Jurkat, Clone E6-1 (cell line): ENCODE measurements at places on chromosomes 6 and 20.
A peak's percentile ranks its signal among the peaks of the same experiment; 100 is the strongest.

- no peak for DNase-seq
These were observed 217.3 kb downstream of the ERMARD start for GRCh38 chr6:169968541-169969270.

GRCh38 chr6:121548131-121548530 lies 112.7 kb downstream of the GJA1 start:
- no peak for DNase-seq

DNA sequence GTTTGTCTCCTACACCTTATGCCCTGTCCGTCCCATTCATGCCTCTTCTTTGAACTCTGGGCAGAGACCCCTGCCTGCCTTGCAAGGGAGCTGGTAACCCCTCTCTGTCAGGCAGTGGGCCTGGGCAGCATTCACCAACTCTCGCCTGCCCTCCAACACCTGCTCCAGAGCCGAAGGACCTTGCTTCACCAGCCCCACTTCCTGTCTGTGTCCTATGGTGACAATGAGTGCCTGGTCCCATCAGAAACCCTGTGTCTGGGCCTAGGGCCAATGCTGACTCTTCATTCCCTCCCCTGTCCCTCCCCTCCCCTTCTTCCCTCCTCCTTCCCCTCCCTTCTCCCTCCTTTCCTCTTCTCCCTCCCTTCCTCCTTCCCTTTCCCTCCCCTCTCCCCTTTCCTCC lies 22.8 kb upstream of the PCMTD2 start:
- peak; percentile 54 for DNase-seq

- DNase-seq, result no peak
These were observed 13.5 kb downstream of the KCNK17 start for GRCh38 chr6:39300739-39301138.

DNA sequence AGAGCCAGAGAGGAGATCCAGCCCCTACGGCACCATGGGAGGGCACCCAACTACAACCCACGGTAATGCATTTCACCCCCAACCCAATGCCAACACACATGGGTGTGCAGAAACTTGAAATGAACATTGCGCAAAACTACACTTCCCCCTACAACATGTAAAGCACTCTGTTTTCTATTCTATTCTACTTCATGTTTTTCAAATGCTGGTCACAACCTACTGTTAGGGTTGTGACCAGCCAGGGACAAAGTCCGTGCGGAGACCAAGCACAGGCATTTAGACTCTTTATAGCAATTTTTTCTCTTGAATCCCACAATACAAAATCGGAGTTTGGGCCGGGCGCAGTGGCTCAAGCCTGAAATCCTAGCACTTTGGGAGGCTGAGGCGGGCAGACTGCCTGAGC lies 90.6 kb downstream of the MRPL14 start:
- DNase-seq, result no peak

GRCh38 chr6:129921169-129921817 lies 60.2 kb upstream of the TMEM244 start:
- no peak for DNase-seq

DNA sequence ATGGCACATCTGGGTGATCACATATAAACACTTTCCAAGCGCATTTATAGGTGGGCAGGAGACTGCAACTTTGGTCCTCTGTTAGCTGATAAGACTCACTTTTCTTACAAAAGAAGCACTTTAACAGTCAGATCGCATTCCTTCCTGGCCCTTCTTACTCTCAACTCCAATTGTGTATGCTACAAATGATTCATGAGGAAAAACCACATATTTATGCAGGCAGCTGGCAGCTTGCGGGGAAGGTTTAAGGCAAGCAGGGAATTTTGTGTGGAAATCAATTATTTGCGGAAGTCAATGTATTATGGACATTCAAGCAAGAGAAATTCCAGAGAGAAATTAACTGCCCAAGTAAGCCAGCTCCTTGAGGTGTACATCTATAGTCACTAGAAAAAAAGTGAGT lies 194.0 kb downstream of the PKHD1 start:
- no peak for DNase-seq

DNA sequence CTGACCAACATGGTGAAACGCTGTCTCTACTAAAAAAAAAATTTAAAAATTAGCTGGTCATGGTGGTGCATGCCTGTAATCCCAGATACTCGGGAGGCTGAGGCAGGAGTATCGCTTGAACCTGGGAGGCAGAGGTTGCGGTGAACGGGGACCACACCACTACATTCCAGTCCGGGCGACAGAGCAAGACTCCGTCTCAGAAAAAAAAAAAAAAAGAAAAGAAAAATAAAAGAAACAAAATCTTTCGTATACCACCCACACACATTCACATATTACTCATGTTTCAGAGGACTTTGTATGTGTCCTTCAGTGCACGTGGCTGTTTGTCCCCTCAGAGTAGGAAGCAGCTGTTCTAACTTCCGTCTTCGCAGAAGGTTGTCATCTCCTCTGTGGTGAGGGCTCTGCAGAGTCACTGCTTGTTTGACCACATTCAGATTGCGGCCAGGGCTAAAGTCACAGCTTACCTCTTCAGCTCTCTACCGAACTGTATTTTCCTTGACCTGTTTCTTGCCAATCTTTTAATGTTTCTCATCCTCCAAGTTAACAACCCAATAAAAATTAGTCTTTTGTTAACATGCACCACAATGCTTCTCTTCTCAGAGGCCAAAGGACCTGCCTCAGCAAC lies 36.6 kb upstream of the HIVEP1 start:
- peak; percentile 32 for DNase-seq

DNA sequence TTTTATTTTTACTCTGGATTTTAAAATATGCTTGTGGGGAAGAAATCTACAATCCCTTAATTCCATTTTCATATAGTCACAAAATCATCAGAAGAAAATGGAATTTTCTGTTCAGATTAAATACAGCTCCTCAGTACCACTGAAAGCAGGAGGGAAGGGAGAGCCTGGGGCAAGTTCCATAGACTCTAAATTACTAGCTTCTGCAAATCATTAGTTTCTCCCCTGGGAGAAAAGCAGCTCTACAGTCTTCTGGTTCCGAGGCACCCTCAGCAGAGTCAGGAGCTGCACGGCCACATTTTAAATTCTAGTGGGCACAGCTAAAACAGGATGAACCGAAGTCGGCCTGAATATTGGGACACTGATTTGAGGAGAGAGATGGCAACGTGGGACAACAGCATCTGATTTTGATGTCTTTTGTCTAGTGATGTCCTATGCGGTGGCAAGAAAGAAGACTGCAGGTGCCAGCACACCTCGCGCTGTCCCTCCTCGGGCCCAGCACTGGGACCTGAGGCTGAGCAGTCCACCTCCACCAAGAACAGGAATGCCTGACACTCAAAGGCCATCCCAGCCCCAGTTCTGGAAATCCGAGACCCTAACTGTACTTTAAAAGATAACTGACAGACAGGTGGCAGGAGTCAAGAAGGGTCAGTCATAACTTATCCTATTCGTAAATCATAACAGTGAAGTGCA lies 90.7 kb downstream of the FOXC1 start:
- DNase-seq, result no peak

DNA sequence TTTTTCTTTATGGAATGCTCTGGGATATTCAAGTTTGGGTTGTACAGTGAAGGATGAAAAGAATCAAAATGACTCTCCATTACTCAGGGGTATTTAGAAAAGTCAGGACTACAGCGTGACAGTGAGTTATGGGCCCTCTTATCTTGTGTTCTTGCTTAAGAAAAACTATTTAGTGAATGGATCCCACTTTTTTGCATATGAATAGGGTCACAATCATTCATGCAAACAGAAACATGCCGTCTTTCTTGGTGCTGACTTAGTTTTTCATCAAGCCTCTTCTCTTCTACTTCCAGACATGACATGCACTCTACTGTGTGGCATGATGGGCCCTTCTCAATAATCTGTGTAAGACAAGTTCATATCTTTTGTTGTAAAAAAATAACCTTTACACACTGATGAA lies 488.4 kb upstream of the MMS22L start:
- no peak for DNase-seq

- no peak for DNase-seq
These were observed 171.9 kb downstream of the GMDS start for GRCh38 chr6:2073476-2073875.

DNA sequence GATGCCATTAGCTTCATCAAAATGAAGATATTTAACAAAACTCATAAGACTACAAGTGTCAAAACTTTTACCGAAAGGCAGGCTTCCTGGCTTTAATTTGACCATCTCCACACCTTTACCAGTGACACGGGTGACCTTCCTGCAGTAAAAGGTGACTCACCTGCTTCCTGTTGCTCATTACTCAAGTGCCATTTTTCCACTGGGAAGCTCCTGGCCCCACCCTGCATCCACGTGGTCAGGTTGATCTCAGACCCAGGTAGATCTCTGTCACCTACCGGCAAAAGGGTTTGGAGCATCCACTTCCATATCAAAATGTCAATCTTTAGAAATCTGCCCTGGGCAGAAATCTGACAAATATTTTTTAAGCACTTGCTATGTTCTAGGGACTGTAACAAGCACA lies 31.9 kb upstream of the CDH4 start:
- no peak for DNase-seq

GRCh38 chr6:137903933-137904821 lies 37.1 kb downstream of the TNFAIP3 start:
- DNase-seq, result peak; percentile 39

DNA sequence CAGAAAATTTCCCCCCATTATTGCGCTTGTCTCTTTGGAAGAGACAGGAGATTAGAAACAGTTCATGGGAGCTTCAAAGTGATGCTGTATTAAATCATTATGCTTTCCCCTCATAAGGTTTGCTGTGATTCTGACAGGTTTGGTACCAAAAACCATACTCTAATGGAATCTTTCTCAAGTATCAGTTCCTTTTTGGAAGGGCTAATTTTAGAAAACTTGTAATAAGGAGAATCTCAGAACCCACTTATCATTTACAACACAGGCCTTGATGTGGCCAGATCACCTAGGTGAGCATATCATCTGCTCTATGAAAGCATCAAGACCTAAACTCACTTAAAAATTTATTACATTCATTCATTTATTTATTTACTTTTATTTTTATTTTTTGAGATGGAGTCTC lies 51.2 kb downstream of the TP53INP2 start:
- no peak for DNase-seq

DNA sequence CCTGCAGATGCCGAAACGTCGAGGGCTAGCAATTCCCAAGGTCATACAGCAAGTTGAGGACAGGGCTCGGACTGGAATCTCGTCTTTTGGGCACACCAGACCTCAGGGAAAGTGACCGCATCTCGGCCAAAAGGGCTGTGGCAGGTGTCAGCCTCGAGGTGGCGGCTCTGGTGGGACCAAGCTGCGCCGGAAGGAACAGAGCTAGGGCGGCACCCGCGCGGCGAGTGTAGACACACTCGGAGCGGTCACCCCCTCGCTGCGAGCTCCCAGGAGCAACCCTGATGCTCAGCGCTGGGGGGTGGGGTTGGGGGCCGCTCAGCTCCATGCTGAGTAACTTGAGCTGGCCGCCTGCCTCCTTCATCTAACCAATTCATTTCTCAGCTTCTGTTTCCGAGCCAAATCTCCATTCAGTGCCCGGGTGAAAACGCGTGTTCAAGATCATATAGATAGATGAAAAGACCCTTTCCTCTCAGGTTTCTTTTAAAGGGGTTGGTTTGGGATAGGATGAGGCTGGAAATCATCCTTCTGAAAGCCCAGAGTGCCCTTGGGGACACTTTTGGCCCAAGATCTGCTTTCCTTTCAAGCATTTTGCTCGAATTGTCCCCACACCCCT lies 2.2 kb upstream of the TUBB2B start:
- no peak for DNase-seq

GRCh38 chr20:51447097-51447764 lies 95.3 kb downstream of the NFATC2 start:
- no peak for DNase-seq

- no peak for DNase-seq
These were observed 648 bp downstream of the COL19A1 start for GRCh38 chr6:69866770-69867638.

DNA sequence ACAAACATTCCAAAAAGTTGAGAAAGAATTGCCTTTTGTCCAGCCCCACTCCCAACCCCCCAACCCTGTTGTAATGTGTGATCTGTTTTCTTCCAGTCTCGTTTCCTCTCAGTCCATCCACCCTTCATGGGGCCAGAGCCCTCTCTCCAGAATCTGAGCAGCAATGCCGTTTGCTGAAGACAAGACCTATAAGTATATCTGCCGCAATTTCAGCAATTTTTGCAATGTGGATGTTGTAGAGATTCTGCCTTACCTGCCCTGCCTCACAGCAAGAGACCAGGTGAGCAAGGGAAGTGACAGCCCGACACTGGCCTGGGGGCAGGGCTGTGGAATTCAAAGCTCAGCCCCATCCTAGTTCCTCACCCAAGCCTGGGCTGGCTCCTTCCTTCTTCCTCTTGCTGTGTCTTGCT lies 7.8 kb downstream of the MAVS start:
- no peak for DNase-seq

- no peak for DNase-seq
These were observed 19.4 kb downstream of the SAYSD1 start for GRCh38 chr6:39095578-39095977.

DNA sequence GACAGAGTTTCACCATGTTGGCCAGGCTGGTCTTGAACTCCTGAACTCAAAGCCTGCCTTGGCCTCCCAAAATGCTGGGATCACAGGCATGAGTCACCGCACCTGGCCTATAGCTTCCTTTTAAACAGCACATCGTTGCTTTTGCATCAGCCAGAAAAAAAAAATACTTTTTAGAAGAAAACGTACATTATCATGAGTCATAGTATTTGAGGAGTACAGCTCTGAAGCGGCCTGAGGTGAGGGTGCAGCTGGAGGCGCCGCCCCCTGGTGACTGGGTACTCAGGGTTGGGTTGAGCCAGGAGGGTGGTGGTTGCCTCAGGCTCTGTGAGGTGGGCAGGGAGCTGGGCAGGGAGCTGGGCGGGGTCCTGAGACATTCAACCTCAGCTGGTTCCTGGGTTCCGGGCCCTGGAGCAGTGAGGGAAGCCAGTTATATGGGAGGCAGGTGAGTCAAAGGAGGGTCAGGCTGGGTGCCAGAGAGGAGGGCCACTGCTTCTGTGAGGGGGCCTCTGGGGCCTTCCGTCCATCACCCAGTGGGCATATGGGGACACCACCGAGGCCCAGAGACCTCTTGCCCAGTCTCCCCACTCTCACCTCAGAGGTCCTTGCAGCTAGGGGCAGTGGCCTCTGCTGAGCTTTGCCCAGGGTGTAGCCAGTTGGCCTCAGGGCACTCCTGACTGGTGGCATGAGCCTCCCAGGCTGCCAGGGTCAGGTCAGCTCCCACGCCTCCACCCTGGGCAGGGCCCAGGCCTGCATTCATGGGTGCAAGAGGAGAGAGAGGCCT lies 11.7 kb upstream of the ID1 start:
- no peak for DNase-seq

- DNase-seq, result no peak
These were observed 37.3 kb downstream of the SH3BGRL2 start for GRCh38 chr6:79668381-79668780.

- DNase-seq, result no peak
These were observed 23.1 kb downstream of the BNIP5 start for GRCh38 chr6:36313649-36313936.
